ENCODE measurements at places on chromosomes 12 and 14. TPM values are rescaled to one million over a fixed set of nuclear protein-coding genes. Genes with fewer than 3 reads are reported as not detected.

DNA sequence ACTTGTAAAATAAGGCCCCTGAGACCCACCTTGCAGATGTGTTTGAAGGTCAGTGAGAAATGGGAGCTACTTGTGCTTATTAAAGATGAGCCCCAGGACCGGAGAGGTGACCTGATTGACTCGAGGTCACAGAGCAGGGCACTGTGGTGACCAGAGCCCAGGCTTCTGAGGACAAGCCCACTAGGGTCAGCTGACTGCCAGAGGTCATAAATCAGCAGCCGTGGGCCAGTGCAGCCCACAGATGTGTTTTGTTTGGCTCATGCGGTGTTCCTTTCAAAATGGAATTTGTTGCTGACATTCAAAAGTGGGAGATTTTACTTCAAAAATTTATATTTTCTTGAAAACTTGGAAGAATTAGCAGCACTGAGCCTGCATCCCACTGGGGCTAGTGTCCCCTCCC lies 24.5 kb downstream of the JDP2 start:
- no peak for DNase-seq

DNA sequence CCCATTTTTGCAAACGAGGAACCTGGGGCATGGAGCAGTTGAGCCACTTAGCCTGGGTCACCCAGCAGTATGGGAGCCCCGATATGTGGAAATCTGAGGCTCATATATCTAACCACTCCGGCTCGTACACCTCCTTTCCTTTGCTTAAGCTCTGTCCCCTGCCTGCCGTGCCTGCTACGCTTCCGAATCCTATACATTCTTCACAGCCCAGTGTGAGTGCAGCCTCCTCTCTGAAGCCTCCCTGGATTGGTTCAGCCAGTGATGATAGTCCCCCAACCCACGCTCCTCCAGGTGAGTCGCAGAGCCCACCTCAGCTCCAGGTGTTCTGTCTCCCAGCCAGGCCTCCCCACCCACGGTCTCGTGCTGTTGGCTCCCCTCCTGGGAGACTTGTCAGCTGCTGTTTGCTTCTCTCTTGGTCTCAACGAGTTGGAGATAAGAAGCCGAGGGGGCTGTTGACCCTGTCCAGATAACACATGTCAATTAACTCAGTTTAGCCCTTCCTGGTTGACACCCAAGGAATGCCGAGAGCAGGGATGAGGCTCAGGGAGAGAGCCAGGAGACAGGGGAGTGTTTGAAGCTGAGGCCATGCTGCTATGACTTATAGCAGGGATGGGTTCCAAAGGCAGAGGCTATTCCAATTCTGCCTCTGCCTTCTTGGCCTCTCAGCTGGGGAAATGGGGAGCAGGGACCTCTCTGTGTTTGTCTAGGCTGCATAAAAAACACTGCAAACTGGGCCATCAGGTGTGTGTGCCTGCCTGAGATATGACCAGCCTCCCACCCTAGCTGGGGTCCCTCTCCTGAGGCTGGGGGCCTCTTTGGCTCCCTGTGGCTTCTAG lies 19.0 kb downstream of the SDSL start:
- DNase-seq: no peak

DNA sequence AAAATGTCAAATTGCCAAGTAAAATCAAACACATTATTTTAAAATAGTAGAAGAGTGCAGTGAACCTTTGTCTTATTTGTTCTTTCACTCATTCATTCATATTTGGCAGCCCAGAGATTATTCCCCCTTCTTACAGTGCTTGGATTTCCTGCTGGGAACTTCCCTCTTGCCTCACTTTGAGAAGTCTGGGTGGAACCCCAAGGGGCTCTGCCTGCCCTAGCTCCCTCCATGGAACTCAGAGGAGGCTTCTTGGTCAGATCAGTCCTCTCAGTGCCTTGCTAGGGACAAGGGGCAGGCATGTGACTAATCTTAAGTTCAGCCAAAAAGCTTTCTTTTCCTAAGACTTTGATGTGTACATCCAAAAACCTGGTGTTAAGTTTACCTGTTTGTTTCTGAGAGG lies 84.7 kb upstream of the OVCH1 start:
- DNase-seq: no peak

GRCh38 chr12:122412851-122413433 lies 9.5 kb downstream of the CLIP1 start:
- DNase-seq: no peak

DNA sequence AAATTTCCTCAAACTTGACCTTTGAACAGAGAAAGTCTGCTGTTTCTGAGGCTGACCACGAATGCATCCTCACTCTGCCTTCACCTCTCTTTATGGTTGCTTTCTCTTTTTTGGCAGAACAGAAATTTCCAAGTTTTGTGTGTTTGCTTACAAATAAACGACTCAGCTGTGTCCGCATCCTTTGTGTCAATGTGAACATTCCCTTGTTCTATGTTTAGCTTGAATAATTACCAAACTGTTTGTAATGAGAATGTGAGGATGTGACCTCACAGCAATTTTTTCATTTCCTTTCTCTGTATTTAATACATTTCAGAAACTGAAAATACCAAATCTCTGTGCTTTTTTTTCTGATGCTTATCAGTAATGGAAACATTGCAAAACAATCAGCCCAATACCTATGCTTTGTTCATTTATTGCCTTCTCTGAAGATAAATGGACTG lies 410.9 kb downstream of the EGLN3 start:
- no peak for DNase-seq

GRCh38 chr12:52828156-52828555 lies 6.0 kb downstream of the KRT79 start:
- DNase-seq: no peak

DNA sequence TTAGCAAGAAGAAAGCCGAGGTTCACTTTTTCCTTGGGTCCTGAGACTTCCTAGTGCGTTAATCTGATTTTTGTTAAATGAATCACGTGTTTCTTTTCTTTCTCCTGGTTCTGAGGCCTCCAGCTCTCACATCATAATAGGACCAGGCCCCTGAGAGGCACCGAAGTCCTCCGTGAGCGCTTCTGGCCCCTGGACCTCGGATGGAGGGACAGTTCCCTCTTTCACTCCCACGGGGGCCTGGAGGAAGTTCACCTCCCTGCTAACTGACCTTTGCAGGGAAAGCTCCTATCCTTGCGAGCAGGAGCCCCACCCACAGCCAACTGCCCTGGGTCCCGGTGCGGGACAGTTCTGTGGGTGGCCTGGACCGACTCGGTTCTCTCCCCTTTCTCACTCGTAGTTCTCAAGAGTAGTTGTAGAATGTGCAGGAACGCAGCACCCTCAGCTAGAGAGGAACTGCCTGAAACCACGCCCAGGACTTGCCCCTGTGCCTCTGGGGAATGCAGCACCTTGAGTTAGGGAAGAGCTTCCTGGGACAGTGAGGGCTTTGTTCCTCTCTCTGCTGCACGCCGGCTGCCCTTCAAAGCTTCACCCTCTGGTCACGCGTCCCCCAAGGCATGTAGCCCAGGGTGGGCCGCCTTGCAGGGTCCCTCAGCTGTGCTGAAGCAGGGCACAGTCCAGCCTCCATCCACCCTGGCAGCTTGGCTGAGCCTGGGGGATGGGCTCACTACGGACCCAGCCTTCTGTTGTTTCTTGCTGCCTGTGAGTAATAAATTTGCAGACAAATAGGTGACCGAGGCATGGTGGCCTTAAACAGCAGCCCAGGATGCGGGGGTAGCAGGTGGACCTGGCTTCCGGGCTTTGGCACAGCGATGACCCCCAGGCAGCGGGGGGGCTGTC lies 264.6 kb downstream of the ADGRD1 start:
- peak; percentile 84 for DNase-seq

- no peak for DNase-seq
These were observed 18.1 kb upstream of the SMCO2 start for GRCh38 chr12:27428466-27428865.

DNA sequence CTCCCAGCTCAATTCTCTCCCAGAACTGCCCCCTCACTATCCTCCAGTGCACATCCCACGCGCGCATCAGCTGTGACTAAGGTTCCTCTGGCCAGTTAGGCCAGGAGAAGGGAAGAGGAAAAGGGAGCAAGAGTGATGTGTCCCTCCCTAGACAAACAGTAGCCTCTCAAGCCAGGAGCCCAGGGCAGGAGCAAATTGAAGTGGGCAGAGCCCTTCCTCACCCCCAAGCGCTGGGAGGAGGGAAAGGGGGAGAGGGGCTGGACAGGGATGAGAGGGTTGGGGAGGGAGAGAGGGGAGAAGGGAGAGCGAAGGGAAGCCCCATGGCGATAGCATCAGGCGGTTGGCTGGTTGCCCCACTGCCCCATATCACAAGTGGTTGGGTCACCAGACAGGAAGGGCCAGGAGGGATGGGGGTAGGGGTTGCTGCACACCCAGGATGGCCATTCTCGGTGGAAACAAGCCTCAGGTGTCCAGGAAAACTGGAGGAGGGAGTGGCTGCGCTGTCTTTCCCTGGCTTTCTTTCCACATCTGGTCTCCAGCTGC lies 1.1 kb downstream of the CD63 start:
- DNase-seq: peak; percentile 63

DNA sequence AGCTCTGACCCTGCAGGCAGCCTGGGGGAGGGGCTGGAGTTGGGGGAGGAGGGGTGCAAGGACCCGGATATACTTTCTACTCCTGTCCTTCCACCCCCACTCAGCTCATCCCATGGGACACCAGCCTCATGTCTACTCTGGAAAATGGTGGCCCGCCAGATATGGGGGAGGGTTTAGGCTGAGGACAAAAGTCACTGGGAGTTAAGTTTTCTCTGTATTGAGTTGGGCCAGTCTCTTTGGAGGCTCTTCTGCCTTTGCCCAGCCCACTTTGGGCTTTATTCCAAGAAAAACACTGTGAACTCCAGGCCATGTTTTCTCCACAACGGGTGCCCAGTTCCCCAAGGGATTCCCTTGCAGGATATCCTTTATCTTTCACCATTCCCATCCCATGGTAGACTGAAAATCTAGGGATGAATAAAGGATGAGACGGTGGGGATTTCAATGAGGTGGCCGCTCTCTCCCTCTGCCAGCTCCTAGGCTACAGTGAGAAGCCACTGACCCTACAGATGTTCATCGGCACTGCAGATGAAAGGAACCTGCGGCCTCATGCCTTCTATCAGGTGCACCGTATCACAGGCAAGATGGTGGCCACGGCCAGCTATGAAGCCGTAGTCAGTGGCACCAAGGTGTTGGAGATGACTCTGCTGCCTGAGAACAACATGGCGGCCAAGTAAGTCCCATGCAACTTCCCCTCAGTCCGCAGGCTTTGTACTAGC lies 4.9 kb downstream of the NFATC4 start:
- DNase-seq: no peak

DNA sequence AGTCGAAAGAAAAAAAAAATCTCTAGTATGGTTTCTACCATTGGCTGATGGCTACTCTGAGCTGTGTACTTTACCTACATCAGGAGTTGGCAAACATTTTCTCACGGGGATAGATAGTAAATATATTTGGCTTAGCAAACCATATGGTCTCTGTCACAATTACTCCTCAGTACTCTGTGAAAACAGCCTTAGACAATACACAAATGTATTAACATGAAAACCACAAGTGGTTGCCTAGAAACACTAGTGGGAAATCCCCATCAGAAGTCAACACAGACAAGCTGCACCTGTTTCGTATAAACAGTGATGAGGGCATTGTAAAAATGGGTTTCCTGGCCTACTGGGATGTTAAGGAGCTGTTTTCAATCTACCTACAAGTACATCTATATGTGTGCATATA lies 84.6 kb upstream of the NAV3 start:
- DNase-seq: no peak

- DNase-seq: no peak
These were observed 76.1 kb downstream of the NCOR2 start for GRCh38 chr12:124491310-124491709.

DNA sequence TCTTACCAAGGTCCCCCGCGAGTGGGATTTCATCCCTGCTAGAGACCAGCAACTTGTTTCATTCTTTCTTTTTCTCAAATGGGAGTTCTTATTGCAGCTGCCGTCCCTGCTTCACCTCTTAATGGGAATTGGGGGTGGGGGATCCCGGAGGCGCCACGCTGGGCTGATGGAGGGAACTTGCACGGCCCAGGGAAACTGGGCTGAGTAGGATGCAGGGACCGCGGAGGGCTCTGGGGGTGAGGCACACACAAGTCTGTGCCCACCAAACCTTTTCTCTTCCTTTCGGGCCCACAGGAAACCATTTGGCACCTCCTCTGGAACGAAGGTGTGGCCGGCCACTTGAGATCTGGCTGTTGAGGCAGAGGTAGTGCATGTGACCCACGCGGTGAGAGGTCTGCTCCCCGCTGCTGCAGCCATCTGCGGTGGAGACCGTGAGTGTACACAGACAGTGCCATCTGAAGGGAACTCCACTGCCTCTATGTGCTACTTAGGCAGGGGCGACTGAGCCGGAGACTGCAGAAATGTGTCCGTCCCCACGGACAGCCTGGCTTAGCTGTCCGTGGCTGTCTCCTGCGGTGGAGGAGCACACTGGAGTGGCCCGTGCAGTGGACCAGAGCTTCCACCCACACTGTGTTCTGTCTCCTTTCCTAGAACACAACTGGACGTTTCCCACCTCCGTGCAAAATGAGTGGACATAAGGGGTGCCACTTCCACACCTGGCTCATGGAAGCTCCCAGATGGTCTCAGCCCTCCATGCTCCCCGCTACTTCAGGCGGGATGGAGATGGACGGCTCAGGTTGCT lies 42.1 kb upstream of the TESC start:
- DNase-seq: peak; percentile 47

DNA sequence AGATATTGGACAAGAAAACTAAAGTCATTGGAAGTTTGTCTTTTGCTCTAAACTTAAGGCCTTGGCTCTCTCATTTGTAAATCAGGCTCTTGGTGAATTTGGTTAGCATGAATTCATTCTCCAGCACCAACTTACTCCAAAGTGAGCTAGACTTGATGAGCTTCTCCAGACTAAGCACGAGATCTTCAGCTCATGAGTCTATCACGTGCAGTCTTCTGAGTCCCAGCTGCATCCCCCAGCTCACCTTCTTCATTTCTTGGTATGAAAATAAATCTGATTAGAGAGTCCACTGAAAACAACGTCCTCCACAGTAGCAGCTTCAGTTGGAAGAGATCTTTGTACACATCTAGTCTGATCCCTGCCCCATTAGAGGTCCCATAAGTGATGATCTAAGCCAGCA lies 52.5 kb upstream of the DDX11 start:
- no peak for DNase-seq

GRCh38 chr12:2412305-2412643 lies 359.5 kb downstream of the CACNA1C start:
- peak; percentile 54 for DNase-seq

DNA sequence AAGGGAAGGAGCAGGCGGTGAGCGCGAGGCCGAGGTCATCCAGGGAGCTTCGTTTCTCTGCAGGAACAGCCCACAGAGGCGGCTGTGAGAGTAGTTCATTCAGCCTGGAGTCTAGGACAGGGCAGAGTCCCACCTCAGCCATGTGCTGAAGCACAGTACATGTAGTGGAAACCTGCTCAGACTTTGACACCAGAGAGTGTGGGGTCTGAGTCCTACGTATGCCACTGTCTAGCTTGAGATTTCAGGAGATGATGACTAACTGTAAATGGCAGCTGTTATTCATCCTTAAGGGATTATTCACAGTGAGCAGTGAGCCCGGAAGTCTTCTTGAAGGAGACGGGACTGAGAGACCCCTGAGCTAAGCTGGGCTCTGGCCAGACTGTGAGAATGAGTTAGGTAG lies 938 bp upstream of the SLC6A13 start:
- DNase-seq: peak; percentile 10

Gene SLC4A8
- 3.9 TPM for total RNA-seq

Gene HNF1A
- not detected for total RNA-seq

Gene ABCD2
- not detected for total RNA-seq
